RCC 7860 (cell line): ENCODE measurements at places on chromosomes 2 and 18.

DNA sequence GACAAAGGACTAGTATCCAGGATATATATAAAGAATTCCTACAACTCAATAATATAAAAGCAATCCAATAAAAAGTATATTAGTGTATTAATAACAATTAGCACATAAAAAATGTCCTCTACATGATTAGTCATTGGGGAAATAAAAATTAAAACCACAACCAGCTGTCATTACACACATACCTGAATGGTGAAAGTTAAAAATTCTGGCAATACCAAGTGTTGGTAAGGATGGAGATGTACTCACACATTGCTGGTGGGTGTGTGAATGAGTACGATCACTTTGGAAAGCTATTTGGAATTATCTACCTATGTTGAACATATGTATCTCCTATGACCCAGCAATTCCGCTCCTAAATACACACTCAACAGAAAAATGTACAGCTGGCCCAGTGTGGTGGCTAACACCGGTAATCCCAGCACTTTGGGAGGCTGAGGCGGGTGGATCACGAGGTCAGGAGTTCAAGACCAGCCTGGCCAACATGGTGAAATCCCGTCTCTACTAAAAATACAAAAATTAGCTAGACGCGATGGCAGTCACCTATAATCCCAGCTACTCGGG, 14.3 kb upstream of the NOL10 start:
- DNase-seq: no peak

DNA sequence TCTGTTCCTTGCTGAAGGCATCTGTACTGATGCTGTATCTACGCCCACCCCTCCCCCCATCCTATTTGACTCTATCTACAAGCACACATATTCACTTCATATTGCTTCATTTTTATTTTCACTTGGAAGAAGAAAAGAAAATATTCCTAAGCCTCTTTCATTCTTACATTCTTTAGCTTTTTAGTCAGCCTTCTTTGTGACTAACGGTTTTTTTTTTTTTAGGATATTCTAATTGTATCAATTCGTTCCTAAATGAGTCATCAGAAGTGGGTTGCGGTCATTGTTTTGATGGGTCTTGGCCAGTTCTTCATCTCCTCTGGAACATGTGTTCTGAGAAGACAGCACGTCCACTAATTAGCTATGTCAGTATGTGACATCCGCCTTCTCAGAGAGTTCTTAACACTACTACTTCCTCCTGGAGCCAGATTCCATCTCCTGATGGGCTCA, 88.7 kb downstream of the MYO1B start:
- DNase-seq: no peak

GRCh38 chr2:15593327-15593705, 1.6 kb downstream of the DDX1 start:
- no peak for DNase-seq

GRCh38 chr2:25585189-25585588, 88.2 kb downstream of the DTNB start:
- DNase-seq: no peak

DNA sequence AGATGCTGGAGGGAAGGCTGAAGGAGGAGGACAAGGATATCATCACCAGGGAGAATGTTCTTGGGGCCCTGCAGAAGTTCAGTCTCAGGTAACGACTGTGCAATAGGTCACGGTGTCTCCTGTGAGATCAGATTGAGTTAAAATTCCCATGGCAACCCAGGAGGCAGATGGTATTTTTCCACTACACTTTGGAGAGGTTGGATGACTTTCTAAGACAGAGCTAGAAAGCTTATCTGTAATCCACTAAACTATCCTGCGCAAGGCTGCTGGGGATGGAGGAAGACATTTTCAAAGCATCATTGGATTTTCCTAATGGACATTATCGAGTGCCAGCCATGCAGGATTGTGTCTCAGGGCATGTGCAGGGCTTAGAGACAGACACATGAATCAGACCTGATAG, 74.6 kb downstream of the ARMC9 start:
- no peak for DNase-seq

- no peak for DNase-seq
Observed at GRCh38 chr2:113341191-113341869, 62.6 kb upstream of the PAX8 start.

DNA sequence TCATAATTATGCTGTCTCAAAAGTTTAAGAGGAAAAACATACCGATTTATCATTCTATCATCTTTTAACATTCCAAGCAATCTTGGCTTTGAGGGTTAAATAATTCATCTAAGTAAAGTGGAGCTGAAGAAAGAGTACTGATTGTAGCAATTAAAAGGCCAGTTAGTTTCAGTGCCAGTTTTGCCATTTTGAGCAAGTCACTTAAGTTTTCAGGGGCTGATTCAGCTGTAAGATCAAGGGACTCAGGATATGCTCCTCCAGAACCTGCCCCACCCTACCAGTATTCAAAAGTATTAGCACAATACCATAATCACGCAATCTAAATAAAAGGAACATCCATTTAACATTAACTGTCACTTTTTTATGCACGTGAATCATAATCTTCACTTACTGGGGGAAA, 1.9 kb downstream of the SS18 start:
- no peak for DNase-seq

DNA sequence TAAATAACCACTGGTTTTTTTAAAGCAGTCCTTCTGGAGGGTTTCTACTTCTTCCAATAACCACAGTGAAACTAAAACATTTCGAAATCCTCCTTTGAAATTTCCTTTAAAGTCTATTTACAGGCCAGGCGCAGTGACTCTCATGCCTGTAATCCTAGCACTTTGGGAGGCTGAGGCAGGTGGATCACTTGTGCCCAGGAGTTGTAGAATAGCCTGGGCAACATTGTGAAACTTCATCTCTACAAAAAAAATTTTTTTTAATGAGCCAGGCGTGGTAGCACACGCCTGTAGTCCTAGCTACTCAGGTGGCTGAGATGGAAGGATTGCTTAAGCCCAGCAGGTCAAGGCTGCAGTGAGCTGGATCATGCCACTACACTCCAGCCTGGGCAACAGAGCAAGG, 15.2 kb downstream of the KIDINS220 start:
- no peak for DNase-seq

DNA sequence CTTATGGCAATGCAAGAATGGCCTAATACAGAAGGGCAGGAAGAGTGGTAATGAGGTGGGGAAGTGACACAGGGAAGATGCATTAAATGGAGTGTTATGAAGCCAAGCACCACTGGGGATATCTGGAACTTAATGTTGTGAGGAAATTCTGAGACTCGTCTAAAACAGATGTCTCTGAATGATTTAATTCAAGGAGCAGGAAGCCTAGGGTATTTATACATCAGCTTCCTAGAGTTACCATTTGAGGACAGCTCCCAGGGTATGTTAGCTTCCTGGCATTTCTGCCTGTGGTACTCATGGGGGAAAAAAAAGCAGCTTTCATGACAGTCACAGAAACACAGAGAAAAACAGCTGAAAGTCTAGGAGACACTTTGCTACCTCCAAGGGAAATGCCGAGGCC, 989.5 kb downstream of the CBLN2 start:
- no peak for DNase-seq

DNA sequence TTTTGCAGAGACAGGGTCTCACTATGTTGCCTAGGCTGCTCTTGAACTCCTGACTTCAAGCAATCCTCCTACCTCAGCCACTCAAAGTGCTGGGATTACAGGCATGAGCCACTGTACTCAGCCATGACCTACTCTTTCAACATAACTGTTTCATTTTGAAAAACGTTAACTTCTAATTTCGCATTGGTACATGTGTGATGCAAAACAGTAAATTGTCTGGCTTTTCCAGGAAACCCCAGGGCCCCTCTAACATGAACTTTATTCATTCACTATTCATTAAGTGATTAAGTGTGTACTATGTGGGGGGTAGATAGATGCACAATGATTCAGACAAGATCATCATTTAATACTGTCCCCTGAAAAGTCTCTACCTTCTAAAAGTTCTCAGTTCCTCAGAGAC, 364.9 kb downstream of the SS18 start:
- no peak for DNase-seq

DNA sequence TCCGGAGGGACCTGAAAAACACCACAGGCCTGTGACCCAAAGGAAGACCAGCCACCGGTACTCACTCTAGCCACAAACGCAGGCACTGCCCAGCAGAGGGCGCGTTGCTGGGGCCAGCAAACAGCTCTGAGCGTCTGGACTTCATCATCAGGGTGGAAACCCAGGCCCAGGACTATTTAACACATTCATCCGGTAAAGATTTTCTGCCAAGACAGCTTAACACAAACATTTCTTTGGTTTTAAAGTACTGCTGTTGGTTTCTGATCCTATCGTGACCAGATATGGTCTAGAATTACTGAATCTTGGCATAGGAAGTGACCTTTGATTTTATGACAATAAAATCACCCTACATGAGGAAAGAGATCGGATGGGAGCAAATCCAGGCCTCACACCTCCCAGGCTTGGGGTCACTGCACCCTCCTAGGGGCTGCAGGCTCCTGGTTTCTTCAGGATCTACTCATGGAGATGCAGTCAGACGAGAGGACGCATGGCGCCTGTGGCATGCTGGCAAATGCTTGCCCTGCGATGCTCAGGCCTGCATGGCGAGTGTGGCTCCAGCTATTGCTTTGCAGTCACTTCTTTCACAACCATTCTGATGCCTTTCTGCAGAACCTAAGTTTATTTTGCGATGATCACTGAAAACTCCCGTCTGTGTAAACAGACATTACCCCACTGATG, 130.4 kb downstream of the COL4A4 start:
- no peak for DNase-seq

DNA sequence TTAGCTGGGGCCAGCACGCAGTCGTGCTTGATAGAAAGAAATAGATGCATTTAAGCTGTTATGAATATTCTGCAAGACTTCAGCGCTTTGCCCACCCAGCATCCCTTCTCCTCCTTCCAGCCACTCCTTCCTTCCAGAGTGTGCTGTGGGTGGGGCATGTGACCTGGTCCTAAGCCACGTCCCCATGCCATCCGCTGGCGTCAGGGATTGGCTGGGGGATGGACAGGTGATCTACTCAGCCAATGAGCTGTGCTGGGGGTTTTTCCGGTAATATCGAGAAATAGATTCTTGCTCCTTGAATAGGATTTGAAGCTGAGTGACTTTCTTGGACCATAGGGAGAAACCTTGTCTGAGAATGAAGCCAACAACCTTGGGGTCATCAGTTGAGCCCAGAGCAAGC, 4.8 kb upstream of the ZAP70 start:
- DNase-seq: no peak

DNA sequence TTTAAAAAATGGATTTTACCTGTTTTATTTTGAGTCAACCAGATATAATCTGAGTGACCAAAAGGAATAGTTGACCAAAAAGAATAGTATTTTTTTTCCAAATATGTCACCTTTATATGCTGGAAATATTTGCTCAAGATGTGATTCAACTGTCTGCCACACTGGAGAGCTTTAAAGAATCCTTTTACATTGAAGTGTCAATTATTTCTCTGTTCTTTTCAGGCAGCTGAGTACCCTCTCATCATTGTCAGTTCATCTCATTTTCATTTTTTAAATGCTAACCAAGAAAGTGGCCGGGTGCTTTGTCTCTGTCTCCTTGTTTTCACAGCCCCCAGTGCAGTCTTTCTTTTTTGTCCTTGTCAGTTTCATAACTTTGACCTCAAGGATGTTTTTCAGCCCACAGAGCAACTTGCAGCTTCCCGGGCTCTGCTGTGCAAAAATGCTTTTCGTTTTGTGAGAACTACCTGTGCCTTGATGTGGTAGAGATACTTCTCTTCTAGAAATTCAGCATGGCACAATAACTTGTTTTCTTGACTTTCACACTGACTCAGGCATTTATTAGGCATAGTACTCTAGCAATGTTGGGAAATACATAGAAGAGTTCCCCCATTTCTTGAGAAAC, 23.4 kb upstream of the CERS6 start:
- DNase-seq: no peak

GRCh38 chr2:66481100-66481549, 46.2 kb downstream of the MEIS1 start:
- DNase-seq: peak; percentile 24

DNA sequence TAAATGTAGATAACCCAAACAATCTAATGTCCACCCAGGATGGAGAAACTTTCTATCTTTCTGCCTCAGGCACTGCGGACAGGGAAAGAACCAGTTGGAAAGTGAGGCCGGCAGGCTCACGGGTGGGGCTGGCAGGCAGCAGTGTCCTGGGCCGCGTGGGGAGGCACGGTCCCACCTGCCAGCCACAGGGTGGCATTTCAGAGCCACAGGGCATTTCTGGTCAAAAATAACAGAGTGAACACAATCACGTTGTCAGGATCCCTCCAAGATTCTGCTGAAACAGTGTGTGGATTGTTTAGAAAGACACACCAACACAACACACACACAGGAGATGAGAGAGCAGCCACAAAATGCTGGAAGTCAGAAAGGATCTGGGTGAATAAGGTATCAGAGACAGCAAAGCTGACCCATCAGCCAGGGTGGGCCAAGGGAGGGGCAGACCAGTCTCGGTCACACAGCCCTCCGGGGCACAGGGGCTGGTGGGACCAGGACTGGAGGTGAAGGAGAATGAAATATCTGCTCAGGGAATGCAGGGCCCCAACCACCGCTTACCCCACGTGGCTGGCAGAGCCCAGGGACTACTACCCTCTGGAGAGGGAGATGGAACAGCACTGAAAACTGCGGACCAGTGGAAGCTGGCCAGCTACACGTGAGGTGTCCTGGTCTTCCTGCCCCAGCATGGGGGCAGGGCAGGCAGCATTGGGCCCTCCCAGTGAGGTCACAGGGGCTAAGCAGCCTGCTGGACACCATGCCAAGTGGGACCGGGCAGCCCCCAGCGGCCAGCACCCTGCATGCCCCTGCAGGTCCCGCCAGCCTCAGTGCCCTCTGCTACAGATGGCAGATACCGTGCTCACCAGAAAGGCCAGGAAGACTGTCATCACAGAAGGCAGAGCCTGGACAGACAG, 173.9 kb downstream of the HDAC4 start:
- DNase-seq: no peak

- no peak for DNase-seq
Observed at GRCh38 chr2:99729104-99730025, 239.5 kb upstream of the REV1 start.

- DNase-seq: no peak
Observed at GRCh38 chr18:38944446-38945024, 1378.9 kb upstream of the CELF4 start.

- no peak for DNase-seq
Observed at GRCh38 chr18:69230204-69230603, 170.5 kb upstream of the DOK6 start.

- no peak for DNase-seq
Observed at GRCh38 chr2:165508927-165509326, 39.4 kb downstream of the CSRNP3 start.

DNA sequence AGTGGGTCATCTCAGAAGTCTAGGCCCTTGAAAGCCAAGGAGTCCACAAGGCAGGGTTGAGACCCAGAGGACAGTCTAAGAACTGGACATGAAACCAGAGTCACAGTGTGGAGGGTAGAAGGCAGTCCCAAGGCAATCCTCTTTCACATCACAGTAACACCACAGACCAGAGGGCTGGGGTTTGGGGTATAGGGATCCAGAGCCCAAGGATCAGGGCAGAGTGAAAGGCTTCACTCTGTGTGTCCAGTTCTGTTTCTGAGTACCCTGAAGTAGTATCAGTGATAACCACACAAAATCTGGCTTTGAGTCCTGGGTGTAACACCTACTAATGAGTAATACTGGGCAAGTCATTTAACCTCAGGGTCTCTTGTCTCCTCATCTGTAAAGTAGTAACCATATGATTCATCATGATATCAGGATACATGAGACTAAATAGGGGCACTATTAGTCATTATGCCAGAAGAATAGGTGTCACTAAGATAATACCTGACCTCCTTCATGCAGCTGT, 91.0 kb downstream of the ICA1L start:
- peak; percentile 90 for DNase-seq
